ENCODE measurements at places on chromosomes 12 and 14.

- DNase-seq = peak; percentile 34
Measured at GRCh38 chr12:67925077-67925476, 64.2 kb upstream of the IFNG-AS1 start.

DNA sequence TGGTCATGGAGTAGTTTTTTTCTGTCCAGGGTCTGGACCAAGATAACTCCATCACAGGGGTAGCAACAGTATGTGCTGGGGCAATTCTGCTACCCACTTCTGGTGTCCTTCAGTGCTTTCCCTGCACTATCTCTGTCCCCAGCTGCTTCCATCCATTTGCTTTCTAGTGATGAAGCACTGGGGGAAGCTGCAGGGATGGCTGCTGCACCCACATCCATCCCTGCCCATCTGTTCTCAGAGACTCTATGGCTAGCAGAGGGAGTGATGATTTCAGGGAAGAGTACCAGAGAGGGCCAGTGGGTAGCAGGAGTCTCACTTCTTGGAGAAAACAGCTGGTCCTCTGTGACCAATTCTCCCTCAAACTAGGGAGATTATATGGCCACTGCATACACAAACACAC, 44.1 kb downstream of the ETV6 start:
- DNase-seq = no peak

GRCh38 chr14:35532783-35533356, 1.1 kb upstream of the INSM2 start:
- DNase-seq = no peak

GRCh38 chr12:7646178-7646475, 19.6 kb downstream of the APOBEC1 start:
- no peak for DNase-seq

- no peak for DNase-seq
Measured at GRCh38 chr12:127538316-127538715, 728.7 kb upstream of the TMEM132C start.

DNA sequence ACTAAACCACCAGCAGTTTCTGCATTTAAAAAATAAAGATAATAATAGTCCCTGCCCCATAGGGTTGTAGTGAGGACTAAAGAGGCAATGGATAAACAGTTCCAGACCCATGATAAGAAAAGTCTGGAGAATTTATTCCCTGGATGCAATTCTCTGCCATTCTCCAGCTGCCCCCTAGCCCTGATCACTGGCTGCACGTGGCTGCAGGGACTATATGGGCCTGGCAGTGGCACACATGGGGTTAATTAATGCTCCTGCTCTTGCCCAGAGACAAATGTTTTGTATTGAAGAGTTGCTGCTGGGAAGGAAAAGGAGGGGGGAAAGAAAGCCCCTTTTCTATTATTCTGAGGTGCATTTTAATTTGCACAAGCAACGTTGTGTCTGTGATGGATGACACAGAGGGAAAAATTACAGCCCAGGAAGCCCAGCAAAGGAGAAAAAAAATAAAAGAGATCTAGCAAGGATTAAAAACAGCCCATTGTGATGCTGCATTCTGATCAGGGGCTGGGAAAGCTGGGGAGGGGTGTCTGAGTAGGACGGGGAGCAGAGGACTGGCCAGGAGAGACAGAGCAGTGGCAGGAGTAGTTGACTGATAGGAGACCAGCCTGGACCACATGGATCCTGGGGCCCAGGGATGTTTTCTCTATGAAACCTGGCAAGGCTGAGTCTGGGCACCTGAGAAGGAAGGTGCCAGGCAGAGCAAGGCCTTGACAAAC, 149.3 kb downstream of the ESRRB start:
- no peak for DNase-seq

DNA sequence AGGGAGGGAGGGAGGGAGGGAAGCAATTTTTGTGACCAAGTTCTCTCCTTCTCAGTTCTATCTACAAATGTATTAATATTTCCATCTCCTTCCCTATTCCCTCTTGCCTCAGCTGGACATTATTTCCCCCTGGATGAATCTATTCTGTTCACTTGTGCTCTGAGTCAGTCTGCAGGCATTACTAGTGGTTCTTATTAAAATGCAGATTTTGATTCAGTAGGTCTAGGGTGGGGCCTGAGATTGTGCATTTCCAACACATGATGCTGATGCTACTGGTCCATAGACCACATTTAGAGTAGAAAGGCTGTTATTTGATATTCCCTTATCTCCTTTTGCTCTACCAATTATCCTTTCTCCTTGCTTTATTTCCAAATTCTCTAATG, 40.1 kb upstream of the YAF2 start:
- DNase-seq = no peak

DNA sequence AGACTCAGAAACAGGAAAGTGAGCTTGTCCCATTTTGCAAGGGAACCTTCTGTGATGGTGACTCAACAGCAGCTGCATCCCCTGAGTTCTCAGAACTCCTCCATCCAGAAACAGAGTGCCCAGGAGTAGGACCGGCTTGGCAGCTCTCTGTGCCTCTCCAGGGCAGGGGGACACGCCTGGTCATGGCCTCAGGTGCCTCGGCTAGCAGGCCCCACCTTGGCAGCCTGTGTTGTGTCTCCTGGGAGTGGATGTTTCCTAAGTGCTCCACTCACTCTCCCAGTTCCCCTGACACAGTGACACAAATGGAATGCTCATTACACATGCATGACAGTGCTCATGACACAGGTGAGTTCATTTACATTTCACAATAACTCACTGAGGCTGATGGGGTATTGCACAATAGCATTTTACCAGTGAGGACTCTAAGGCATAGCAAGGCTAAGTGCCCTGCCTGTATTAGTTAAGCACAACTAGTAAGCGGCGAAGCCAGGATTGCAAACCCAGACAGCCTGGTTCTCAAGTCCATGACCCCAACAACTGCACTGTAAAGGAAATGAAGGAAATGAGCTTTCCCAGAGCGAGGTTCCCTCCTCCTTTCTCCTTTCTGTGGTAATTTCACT, 47.4 kb downstream of the CALM1 start:
- DNase-seq = no peak
